Activated naive CD4-positive, alpha-beta T cell treated with anti-CD3 and anti-CD28 coated beads, Interleukin-2, amount 50 U/mL, for 72 hours (primary cell): ENCODE measurements at places on chromosomes 6 and 20.
A peak's percentile ranks its signal among the peaks of the same experiment; 100 is the strongest.

DNA sequence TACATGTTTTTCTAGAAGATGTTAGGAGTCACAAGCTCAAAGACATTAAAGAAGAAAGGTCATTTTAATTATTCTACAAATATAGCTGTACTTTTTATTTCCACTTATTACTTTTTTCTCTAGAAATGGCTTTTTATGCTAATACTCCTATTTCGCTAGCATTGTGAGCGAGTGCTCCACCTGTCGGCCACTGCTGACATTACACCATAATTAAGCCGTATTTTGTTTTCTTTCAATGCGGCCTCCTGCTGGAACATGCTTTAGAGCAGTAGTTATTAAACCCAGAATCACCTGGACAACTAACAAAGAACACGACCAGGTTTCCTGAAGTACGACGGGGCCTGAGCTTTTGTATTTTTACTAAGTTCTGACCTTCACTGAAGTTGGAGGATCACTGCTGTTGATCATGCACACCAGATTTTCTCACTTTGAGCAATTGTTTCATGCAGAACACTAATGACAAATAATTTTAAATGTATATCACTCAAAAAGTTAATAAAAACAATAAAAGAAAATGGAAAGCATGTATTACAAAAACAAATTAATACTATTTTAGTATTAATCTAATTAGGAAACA is 74.1 kb upstream of the PAK5 start:
- peak; percentile 45 for DNase-seq

DNA sequence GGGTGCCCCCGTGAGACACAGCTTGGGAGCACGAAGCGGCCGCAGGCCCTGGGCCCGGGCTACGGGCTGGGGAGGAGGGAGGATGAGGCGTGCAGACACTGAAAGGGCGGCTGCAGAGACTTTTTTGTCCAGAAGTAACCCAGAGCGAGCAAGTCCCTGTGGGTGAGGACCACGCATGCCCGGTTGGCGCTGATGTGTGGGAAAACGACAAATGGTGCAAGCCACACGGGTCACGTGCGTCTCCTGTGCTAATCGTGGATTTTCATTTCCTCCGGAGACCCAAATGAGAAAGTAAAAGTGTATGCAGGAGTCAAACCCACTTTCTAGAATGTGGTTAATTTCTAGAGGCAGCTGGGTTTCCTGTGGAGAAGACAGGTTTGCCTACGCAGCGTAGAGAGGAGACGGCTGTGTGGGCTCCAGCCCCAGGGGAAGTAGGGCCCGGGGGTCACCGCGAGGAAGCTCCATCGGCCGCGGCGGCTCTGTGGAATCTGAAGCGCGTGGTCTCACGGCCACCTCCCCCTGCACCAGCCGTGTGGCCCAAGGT is 19.0 kb downstream of the DLL1 start:
- DNase-seq, result peak; percentile 58

GRCh38 chr6:95935736-95936135 is 80.0 kb upstream of the FUT9 start:
- no peak for DNase-seq

DNA sequence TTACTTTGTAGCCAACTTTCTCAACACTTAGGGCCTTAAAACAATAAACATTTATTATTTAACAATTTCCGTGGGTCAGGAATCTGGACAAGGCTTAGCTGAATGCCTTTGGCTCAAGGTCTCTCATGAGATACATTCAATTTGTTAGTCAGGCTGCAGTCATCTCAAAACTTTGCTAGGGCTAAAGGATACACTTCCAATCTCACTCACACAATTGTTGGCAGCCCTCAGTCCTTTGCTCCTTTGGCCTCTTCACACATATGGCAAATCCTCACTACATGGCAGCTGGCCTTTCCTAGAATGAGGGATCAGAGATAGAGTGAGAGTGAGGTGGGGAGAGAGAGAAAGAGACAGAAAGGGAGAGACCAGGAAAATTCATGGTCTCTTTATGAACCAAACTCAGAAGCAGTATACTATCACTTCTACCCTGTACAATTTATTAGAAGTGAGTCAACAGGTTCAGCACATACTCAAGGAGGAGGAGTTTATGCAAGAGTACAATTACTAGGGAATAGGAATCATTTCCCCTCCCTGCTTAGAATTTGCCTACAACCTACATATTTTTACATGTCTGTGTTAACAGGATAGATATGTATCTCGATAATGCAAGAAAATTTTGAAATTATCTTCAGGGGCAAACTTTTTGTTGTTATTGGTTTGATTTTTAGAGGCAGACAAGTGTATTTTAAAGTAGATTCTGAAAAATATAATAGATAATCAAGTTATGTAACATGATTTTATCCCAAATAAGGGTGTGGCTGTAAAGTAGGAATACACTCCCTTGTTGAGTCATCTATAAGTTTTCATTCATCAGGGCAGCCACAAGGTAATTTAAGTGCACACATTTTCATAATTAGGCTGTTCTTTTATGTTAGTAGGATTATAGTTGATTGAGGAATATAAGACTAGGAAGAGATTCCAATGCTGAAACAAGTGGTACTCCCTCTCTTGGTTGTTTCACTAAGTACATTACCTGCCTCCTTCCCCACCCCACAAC is 85.9 kb upstream of the HMGCLL1 start:
- no peak for DNase-seq

DNA sequence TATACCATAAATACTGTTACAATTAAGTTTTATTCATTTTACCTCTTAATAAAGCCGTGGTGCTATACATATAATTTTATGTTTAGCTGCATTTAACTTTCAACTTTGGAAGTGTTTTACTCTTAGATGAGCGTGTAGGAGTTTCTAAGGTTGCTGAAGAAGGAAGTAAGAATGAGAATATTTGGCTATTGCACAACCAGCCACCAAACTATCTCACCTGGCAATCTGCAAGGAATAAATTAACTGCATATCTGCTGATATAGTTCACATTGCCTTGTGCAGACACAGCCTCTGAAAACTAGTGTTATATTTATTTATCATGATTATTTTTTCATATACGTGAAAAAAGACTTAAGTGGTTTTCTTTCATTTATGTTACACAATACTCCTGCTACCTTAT is 230.4 kb downstream of the PLCB1 start:
- DNase-seq, result no peak

- no peak for DNase-seq
Observed at GRCh38 chr6:21426841-21427490, 166.6 kb upstream of the SOX4 start.

- DNase-seq, result no peak
Observed at GRCh38 chr6:8149350-8149749, 47.0 kb upstream of the EEF1E1 start.

DNA sequence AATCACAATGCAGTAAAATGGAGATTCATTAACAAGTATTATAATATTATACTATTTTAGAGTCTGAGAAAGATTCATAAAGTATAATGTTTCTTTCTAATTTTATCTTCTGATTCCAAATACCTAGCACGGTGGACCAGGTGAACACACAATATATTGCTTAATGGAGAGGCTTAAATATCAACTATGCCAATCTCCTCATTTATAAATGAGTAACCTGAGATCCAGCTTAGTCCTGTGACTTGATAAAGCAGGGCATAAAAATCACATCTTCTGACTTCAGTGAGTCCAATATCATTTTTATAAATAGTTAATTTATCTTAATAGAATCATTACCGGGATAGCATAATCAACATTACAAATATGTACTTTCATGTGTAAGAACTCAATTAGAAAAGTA is 144.4 kb upstream of the GJE1 start:
- DNase-seq, result no peak

- no peak for DNase-seq
Observed at GRCh38 chr20:20368418-20369249, 730 bp downstream of the INSM1 start.

DNA sequence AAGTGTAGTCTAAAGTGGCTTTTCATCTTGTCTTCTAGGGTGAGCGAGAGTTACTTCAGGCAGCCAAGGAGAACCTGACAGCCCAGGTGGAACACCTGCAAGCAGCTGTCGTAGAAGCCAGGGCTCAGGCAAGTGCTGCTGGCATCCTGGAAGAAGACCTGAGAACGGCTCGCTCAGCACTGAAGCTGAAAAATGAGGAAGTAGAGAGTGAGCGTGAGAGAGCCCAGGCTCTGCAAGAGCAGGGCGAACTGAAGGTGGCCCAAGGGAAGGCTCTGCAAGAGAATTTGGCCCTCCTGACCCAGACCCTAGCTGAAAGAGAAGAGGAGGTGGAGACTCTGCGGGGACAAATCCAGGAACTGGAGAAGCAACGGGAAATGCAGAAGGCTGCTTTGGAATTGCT is 27.1 kb downstream of the C20orf173 start:
- no peak for DNase-seq

GRCh38 chr6:154529957-154530356 is 19.5 kb upstream of the CNKSR3 start:
- DNase-seq, result no peak

GRCh38 chr20:46709459-46710152 is at the start of gene SLC2A10:
Gene SLC2A10 (plus strand): TSS chr20:46709649. CDS start chr20:46709737, 88 bp downstream.
- no peak for DNase-seq

GRCh38 chr20:2234598-2235191 is 61.1 kb upstream of the TGM3 start:
- DNase-seq, result no peak

DNA sequence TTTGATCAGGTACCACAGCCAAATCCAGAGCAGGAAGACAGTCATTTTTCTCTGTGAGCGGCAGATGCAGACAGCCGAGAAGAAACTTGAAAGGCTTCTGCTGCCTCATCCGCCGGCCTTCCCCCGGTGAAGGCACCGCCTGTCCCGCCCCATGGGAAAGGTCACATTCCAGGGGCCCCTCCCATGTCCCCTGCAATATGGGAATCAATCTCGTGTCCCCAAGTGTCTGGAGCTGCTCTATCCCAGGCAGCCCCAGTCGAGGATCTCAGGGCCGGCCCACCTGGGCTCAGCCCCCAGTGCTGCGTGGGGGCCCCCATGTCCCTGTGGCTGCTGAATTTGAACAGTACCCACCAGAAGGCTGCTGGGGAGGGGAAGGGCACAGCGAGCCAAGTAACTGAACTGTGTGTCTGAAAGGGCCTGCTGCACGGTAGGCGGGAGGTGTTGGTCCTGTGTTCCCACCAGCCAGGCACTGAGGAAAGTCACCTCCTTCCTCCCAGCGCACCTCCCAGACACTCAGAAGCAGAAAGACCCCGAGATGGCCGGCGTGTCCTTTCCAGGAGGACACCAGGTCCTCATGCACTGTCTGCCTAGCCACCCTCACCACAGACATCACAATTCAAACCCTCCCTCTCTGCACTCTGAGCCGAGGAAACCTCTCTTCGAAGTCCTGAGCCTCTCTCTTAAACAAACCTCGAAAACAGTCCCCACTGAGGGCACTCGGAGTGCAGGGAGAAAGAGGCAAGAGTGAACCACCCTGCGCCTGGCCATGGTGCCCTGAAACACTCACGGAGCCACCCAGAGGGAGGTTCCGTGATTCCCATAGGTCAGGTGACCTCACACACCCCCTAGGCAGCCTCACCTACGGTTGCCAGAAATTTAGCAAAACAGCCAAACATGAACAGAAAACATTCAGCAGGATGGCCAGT is 99.3 kb downstream of the PSMB1 start:
- DNase-seq, result peak; percentile 21

DNA sequence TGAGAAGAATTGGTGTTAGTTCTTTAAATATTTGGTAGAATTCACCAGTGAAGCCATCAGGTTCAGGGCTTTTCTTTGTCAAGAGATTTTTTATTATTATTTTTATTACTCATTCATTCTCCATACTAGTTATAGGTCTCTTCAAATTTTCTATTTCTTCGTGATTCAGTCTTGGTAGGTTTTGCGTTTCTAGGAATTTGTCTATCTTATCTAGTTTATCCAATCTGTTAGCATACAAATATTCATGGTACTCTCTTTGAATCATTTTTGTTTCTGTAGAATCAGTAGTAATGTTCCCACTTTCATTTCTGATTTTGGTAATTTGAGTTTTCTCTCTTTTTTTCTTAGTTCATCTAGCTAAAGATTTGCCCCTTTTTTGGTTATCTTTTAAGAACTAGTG is 52.3 kb upstream of the PRDM1 start:
- DNase-seq, result no peak

DNA sequence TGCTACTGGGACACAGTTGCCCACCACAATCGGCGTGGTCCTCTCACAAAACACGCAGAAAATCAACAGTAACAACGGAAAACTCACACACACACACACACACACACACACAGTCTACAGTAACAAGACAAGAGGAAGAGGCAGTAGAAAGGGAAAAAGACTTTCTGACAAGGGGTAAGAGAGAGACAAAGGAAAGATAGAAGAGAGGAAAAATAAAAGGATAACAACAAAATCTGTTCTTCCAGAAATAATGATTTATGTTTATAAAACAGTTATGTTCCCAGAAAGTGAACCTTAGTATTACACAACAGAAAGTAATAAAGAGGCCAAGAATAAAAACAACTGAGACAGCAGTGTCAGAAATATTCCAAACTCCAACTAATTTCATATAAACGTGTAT is 2.9 kb downstream of the RANBP9 start:
- DNase-seq, result no peak

DNA sequence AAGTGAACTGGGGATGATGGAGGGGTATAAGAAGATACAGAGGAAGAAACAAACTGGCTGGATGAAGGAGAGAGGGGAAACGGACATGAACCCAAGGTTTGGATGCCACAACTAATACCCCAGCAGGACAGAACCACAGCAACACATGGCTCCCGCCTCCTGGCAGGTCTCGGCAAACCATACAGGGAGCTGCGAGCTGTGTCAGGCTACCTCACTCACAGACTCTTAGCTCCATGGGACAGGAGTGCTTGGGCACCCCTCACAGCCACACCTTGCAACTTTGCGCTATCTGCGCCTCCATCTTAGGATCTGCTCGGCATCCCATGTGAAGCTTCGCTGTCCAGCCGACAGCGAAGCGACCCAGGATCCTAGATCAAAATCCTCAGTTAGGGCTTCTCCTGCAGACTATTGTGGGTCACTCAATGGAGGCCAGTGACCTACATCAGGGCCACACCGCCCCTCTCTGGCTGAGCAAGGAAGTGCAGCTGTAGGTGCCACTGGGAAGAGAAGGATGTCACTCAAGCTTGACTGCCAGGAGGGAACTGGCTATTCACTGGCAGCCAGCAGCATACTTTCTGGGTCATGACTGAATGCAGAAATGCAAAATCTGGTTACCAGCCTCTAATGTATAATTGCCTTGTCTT is 174.4 kb upstream of the RIN2 start:
- peak; percentile 69 for DNase-seq

DNA sequence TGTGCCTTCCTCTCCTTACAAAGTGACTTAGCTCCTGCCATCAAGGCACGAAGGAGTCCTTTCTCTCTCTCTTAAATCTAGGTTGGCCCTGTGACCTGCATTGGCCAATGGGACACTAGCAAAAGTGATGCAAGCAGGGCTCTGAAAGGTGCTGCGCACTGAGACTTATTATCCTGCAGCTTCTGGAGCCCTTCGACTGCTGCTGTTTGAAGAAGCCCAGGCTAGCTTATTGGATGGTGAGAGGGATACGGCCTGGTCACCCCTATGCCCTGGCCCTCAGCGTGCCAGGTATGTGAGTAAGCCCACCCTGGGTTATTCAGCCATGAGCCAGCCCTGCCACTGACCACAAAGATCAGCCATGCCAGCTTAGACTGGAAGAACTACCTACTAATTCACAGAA is 74.5 kb upstream of the GGTLC1 start:
- no peak for DNase-seq

GRCh38 chr6:155088856-155089255 is 93.7 kb downstream of the TIAM2 start:
- DNase-seq, result no peak
